ENCODE measurements at places on chromosomes 4 and X.

DNA sequence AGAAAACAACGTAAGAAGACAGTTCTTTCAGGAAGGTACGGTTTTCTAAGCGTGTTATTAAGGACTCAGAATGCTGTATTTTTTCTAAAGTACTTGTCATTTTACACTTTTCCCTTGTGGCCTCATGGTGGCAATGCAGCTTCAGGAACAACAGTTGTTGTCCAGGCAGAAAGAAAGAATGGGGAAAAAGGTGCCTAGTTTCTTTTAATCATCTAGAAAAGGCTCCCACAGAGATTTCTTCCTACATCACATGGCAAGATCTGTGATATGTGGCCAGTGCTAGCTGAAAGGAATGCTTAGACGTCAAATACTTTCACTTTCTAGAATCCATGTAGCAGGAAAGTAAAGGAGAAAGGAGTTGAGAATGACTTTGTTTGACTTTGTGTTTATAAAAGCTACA lies 49.0 kb upstream of the TRAM1L1 start:
- DNase-seq, result no peak

GRCh38 chrX:12984603-12985319 lies 9.9 kb downstream of the TMSB4X start:
- DNase-seq, result no peak

DNA sequence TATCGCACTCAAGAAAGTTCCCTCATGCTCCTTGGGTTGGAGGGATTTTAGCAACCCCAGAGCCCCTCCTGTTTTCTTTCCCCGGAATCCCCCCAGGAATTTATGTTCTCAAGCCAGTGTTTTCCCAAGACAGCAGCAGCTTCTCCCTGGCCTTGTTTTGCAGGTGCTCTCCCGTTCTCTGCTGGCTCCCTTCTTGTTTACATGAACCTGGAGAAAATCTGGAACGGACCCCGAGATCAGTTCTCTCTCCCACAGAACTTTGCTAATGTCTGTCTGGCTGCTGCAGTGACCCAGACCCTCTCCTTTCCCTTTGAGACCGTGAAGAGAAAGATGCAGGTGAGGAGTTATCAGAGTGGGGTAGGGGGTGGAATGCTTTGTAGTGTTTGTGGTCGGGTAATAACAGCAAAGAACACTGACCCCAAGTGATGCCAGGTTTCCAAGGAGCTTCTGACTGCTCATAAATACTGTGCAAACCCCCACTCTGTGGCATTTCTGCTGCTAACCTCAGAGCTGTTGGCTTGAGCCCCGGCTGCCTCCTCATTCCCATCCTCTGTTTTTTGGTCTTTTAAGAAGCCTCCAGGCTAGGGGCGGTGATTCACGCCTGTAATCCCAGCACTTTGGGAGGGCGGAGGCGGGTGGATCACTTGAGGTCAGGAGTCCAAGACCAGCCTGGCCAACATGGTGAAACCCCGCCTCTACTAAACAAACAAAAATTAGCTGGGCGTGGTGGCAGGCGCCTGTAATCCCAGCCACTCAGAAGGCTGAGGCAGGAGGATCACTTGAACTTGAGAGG lies 11.1 kb downstream of the SLC25A43 start:
- DNase-seq, result no peak

DNA sequence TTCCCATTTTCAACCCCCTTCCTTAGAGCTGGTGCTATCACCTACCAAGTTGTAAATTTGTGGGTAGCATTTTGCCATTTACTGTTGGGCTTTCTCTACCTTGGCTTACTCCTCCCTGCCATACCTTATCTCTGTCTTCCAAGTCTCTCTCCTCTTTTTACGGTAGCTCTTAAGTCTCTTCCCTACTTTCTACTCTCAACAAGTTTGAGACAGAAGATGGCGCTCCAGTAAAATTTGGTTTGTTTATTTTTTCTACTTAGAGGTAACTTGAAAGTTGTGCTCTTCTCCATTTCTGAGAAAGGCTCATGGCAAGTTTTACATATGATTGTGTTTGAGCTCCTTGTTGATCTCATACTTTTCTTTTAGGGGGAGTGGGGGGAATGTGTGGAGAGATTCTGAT lies 1508.1 kb downstream of the TECRL start:
- DNase-seq, result no peak

- no peak for DNase-seq
Measured at GRCh38 chrX:69988955-69989394, 60.8 kb downstream of the AWAT2 start.

DNA sequence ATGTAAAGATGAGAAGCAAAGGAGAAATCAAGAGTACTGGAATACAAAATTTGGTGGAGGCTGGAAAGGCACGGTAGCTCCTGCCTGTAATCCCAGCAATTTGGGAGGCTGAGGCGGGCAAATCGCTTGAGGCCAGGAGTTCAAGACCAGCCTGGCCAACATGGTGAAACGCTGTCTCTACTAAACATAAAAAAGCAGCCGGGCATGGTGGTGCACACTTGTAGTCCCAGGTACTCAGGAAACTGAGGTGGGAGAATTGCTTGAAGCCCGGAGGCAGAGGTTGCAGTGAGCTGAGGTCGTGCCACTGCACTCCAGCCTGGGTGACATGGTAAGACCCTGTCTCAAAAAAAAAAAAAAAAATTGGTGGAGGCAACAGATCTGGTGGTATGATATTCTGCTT lies 1086.0 kb downstream of the NLGN4X start:
- DNase-seq, result no peak

GRCh38 chr4:27068151-27068867 lies 207.7 kb downstream of the STIM2 start:
- no peak for DNase-seq

DNA sequence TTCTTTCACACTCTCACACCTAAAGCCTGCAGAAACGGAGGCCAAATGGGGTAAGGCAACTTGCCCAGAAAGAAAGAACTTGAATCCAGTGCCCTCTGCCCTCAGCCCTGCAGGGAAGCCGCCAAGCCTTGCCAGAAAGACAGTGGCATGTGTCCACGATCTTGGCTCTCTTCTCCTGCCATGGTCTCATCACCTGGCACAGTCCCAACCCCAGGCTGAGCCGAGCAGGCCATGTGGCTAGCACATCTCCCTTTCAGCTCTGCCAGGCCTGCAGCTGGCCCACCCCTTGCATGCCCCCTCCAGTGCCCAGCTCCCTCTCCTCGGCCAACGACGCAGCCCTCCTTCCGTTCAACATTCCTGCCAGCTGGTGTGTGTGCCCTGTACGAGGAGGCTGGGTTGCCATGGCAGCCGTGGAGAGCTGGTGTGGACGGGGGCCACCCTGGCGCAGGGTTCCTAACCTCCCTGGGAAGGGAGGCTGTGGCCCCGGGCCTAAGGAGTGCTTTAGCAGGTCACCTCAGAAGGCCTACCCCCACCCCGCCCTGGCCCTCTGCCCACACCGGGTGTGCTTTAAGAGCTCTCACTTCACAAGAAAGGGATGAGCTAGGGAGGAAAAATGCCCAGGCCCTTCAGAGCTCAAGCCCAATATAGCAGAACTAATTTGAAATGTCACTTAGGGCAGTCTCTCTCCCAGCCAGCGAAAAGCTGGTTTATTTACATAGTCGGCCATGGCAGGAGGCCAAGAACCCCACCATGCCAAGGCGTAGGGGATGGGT lies 73.0 kb upstream of the PJA1 start:
- DNase-seq, result no peak

- DNase-seq, result no peak
Measured at GRCh38 chr4:122762966-122763716, 30.6 kb downstream of the BBS12 start.

DNA sequence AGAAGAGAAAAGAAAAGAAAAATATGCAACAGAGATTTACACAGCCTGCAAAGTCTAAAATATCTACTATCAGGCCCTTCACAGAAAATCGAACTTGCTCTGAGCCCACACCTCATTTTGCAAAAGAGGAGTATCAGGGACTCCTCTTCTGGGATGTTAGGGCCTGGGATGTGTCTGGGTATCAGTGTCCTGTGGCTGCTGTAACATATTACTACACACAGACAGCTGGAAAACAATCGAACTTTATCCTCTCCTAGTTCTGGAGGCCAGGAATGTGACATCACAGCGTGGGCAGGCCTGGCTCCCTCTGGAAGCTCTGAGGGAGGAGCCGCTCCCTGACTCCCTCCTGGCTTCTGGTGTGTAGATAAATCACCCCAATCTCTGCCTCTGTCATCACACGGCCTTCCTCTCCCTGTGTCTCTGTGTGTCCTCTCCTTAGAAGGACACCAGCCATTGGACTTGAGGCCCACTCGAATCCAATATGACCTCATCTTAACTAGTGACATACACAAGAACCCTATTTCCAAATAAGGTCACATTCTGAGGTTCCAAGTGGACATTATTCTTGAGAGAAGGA lies 52.9 kb downstream of the PPP2R2C start:
- DNase-seq, result no peak

- DNase-seq, result no peak
Measured at GRCh38 chr4:77493120-77493752, 112.4 kb upstream of the CXCL13 start.

GRCh38 chr4:158166701-158167100 lies 6.1 kb downstream of the GASK1B start:
- DNase-seq, result no peak

GRCh38 chrX:104316739-104317138 lies 62.0 kb upstream of the ESX1 start:
- DNase-seq, result no peak

GRCh38 chrX:16722481-16722880 lies 3.1 kb downstream of the SYAP1 start:
- DNase-seq, result no peak

DNA sequence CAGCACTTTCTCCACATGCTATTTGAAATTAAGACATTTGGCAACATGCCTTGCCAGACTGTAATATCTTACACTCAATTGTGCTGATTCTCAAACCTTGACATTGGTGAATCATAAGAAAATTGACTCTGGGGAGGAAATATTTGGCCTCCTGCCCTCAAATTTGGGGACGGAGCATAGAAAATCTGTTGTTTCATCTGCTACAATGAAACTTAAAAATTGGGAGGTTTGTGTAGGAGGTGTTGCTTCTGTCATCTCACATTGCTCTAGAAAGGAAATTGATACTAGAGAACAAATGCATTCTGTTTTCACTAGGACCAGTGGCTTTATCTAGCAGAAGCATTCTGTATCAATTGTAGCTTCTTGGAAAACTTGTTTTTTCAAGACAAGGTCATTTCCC lies 5.3 kb downstream of the OCRL start:
- no peak for DNase-seq

GRCh38 chr4:46933686-46934085 lies 24.6 kb upstream of the COX7B2 start:
- DNase-seq, result no peak

GRCh38 chr4:127558489-127559407 lies 74.0 kb upstream of the INTU start:
- no peak for DNase-seq

DNA sequence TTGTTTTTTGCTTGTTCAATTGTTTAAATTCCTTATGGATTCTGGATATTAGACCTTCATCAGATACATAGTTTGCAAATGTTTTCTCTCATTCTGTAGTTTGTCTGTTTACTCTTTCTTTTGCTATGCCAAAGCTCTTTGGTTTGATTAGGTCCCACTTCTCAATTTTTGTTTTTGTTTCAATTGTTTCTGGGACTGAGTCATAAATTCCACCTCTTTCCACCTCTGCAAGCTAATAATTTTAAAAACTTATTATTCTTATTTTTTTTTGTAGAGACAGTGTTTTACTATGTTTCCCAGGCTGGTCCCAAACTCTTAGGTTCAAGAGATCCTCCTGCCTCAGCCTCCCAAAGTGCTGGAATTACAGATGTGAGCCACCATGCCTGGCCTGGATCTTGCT lies 226.8 kb upstream of the GPRIN3 start:
- DNase-seq, result no peak

DNA sequence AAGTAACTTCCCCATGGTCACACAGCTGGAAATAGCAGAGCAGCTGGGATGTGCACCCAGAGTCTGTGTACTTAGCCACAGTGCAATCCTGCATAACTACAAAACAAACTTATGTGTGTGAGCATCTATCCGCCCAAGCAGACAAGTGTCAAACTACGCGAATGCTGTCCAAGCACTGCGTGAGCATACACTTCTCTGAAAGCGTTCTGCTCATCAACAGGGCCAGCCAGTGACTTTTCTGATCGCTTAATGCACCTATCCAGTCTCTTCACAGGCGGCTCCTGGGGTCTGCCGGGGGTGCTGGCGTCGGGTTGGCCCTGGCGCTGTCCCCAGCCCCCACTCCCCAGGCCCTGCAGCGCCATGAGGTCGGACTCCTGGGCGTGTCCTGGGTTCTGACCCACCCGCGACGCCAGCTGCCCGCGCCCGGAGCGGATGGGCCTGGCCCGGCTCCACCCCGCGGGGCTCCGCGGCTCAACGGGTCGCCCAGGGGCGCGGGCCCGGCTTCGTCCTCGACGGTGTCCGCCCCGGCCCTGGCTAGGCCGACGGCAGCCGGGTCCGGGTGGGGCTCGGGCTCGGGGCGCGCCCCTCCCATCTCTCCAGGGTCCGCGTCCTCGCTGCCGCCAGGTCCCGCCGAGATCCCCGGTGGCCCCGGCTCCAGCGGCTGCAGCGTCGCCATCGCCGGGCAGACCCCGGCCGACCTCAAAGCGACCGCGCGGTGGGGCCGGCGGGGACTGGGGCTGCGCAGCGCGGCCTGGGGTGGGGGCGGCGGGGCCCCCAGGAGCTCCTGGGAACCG lies 1.3 kb upstream of the ZNF141 start:
- DNase-seq, result no peak
